ENCODE measurements at places on chromosomes 12 and 14. TPM values are rescaled to one million over a fixed set of nuclear protein-coding genes. Genes with fewer than 3 reads are reported as not detected.

KRT6A gene
- total RNA-seq, result 8.1 TPM

KRT81 gene
- 4,151 TPM for total RNA-seq

TPH2 gene
- total RNA-seq, result not detected

NKX2-1 gene
- not detected for total RNA-seq
